Left forelimb (tissue), 1 donor: ENCODE measurements at places on chromosomes 16 and 17.

DNA sequence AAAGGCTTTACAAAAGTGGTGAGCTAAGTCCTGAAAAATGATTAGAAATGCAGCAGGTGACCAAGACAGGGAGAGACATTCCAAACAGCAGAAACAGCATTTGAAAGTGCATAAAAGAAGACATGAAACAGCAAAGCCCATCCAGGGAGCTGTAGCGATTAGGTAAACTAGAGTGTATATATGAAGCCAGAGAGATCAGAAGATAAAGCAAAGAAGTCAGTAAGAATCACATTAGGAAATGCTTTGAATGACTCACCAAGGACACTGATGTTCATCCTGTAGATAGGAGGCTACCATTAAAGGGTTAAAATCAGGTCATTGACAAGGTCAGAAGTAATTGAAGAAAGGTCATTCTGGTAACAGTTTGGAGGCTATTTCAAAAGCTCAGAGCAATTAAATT lies 27.6 kb upstream of the VAT1L start:
- DNase-seq = no peak

GRCh38 chr17:45394913-45395568 lies 37.6 kb downstream of the ARHGAP27 start:
- DNase-seq = peak; percentile 87

- DNase-seq = no peak
Observed at GRCh38 chr16:87328846-87329245, 11.7 kb upstream of the C16orf95 start.

- DNase-seq = no peak
Observed at GRCh38 chr16:56912746-56913708, 18.9 kb upstream of the HERPUD1 start.

GRCh38 chr17:63703029-63703428 lies 3.1 kb upstream of the LIMD2 start:
- peak; percentile 30 for DNase-seq

DNA sequence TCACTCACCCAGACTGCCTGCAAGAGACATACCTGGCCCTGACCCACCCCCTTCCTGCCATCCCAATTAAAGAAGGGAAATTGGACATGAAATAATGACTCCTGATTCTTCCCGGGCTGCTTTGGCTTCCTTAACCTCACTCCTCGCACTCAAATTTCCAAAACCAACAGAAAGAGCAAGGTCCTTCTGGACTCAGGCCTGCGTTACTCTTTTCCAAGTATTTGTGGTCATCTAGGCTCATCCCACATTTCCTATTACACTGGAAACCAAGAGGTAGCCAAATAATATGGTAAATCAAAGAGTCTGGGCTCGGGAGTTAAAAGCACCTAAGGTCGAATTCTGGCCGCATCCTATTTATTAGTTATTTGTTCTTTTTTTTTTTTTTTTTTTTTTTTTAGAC lies 359.3 kb downstream of the NPIPA8 start:
- no peak for DNase-seq

GRCh38 chr17:21209511-21210175 lies 4.3 kb downstream of the TMEM11 start:
- DNase-seq = no peak

DNA sequence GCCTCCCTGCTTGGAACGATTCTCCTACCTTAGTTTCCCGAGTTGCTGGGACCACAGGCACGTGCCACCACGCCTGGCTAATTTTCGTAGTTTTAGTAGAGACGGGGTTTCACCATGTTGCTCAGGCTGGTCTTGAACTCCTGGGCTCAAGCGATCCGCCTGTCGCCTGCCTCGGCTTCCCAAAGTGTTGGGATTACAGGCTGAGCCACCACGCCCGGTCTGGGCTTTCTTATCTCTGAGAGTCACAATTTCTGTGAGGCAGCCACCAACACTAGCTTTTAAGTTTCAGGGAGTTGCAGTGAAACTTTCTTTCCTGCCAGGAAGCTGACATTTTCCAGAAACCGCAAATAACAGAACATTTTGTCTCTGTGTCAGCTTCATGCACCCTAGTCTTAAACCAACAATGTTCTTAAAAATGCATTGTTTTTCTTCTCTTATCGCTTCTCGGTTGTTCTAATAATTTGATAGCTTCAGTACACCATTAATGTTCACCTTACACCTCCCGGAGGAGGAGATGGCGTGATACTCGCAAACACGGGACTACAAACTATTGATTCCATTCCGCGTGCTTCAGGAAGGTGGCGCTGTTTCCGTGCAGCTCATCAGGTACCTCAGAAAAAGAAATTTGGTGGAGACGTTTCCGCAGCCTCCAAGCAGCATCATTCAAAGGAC lies 7.4 kb upstream of the DHRS7B start:
- DNase-seq = peak; percentile 73

DNA sequence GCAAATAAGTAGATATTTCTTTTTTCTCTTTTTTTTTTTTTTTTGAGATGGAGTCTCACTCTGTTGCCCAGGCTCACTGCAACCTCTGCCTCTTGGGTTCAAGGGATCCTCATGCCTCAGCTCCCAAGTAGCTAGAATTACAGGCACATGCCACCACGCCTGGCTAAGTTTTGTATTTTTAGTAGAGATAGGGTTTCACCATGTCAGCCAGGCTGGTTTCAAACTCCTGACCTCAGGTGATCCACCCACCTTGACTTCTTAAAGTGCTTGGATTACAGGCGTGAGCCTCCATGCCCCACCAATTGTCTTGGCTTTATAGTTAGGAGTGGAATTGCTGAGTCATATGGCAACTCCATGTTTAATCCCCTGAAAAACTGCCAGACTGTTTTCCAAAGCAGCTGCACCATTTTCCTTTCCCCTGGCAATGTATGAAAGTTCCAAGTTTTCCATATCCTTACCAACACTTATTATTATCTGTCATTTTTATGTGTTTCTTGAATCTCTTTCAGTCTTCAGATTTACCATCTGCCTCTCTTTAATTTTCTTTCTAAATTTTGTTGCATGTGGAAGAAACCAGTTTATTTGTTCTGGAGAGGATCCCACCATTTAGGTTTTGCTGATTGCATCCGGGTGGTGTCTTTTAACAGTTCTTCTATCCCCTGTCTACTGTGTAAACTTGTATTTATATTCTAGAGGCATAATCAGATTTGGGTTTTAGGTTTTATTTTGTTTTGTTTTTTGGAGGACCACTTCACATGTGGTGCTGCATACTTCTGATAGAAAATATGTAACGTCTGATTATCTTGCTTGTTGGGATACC lies 9.9 kb upstream of the CES3 start:
- DNase-seq = no peak

- DNase-seq = no peak
Observed at GRCh38 chr17:66310528-66311148, 8.2 kb downstream of the PRKCA start.

- no peak for DNase-seq
Observed at GRCh38 chr16:55076053-55076452, 145.4 kb downstream of the IRX5 start.

GRCh38 chr17:28733346-28733745 lies 4.8 kb downstream of the NEK8 start:
- DNase-seq = no peak

- DNase-seq = no peak
Observed at GRCh38 chr17:77803726-77804125, 154.8 kb upstream of the TNRC6C start.

- no peak for DNase-seq
Observed at GRCh38 chr16:53159781-53160436, 105.1 kb downstream of the CHD9 start.

DNA sequence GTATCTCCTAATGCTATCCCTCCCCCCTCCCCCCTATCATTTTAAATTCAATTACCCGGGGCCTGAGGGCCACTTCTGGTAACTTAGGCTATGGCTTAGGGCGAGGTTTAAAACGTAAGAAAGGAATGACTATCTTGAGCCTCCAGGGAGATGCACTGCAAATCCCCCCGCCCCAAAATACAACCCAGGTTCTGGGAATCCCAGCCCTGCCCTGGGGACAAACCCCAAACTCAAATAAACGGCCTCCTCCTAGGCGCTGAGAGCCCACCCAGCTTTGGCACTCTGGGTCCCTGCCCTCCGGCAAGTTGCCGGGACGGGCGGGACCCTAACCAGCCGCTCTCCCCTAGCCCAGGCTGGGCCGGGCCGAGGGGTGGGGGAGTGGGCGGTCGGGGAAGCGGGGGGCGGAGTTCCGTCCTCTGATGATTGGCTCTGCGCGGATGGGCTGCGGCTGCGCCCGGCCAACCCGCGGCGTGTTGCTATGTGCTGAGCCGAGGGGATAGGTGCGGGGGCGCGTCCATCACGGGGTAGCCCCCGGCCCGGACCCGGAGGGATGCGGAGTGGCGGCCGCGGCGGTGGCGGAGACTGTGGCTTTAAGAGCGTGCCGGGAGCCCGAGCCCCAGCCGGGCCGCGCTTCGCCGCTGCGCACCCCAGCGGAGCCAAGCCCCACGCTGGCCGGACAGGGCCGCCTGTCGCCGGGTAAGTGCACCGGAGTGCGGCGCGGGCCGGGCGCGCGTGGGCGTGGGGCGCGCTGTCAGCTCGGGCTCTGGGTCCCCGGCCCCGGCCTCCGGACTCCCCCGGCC lies at the start of gene YPEL2:
TSS of gene YPEL2 (plus strand) at position 527 of the 800 bp plus-strand sequence. CDS start 21,755 bp downstream, outside the sequence.
- peak; percentile 97 for DNase-seq

DNA sequence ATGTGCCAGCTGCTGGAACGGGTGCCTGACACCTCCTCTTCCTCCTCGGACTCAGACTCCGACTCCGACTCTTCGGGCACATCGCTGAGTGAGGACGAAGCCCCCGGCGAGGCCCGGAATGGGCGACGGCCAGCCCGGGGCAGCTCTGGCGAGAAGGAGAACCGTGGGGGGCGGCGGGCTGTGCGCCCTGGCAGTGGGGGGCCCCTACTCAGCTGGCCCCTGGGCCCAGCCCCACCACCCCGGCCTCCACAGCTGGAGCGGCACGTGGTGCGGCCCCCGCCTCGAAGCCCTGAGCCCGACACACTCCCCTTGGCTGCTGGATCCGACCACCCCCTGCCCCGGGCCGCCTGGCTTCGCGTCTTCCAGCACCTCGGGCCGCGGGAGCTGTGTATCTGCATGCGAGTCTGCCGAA lies 6.8 kb downstream of the FBXL19 start:
- DNase-seq = no peak

GRCh38 chr17:38815576-38816193 lies 9.4 kb downstream of the CWC25 start:
- no peak for DNase-seq

DNA sequence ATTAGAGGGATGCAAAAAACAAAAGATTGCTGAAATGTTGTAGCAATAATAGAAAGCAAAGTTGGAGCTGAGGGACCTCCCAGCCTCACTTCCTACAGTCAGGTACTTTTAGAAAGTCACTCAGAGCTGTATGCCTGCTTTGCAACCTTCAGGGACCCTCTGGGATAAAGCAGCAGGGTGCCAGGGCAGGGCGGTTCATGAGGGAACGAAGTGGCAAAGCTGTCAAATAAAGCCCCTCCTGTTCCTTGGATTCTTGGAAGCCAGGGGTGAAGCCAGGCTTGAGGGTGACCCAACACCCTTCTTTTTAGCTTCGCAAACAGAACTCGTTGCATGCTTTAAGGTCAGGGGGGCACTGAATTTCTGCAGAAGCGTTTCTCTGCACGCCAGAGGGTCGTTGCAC lies 767 bp downstream of the ATP2C2 start:
- no peak for DNase-seq

- no peak for DNase-seq
Observed at GRCh38 chr16:14511800-14512135, 118.3 kb downstream of the PARN start.

DNA sequence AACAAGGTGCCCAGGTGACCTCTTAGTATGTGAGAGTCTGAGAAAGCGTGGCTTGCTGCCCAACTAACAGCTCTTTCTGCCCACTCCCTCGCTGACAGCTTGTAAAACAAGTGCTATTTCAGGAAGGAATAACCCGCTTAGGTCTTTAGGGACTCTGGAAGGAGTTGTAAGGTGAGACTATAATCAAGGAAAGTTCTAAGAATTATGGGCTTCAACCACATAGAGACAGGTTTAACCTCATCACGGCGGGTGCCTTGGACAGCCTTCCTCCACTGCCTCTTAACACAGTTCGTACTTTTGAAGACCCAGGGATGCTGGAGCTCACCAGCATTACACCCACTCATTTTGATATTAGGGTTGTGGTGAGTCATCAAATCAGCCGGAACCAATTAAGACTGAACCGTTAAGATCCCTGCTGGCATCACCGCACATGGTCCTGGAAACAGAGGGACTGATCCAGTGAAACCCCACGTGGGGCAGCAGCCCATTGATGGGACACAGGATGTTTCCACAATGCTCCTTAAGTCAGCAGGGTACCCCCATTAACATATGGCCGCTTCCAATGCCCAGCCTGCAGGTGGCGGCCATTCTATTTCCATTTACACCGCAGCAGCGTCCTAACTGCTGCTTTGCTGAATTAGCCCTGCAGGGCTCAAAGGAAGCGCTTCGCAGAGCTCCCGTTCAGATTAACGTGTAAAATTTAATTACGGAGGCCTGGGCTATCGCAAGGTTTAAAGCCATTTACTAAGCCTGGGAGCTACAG lies 176.6 kb upstream of the SDK2 start:
- no peak for DNase-seq

DNA sequence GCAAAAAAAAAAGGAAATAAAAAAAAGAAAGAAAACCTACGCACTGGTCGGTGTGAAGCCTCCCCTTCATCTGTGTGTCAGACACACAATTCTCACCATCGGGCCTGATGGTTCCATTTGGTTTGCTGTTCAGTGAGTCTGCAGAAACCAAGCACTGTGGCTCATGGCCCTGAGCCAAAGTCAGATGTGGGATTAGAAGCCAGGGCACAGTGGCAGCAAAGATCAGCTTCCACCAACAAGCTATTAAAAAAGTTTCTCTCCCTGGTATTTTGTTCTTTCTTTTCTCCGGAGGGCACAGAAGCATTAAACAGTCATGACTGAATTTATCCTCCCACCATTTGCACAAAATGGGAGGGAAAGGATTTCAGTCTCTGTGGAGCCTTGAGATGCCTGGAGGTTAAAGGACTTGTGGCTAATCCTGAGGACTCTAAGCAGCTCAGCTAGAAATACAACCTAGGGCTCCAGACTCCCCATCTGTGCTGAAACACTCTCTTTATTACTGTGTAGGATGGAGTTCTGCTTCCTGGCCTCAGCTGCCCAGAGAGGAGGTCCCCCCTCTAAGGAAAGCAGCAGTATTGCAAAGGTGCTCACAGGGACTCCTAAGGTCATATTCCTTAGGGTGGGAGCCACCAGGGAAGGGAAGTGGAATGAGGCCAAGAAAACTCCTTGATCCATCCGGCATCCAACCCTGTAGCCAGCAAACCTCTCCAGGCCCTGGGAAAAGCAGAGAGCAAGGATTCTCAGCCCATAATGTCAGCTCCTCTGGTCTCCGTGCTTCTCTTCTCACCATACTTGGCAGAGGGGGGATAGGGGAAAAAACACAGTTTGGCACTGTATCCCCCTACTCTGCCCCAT lies 28.2 kb downstream of the SLC39A11 start:
- DNase-seq = no peak

DNA sequence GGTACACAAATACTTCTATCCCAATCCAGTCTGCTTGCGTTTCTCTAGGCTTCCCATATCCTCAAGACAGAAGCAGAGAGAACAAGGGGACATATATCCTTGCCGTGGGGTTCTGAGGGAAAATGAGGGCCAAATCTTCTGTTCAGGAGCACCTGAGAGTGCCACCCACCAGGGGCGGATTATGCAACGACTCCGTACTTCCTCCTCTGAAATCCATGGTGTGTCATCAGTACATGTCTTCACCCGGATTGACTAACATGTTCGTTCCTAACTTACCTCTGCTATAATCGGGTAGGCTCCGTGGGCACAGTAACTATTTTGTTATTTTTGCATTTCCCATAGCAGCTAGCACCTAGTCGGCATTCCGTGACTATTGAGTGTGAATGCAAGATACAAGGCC lies 7.8 kb upstream of the ZNF200 start:
- DNase-seq = no peak

GRCh38 chr16:48047720-48048119 lies 108.1 kb downstream of the ABCC12 start:
- DNase-seq = no peak

- DNase-seq = no peak
Observed at GRCh38 chr17:82088838-82089722, 9.0 kb downstream of the FASN start.
